Renal cortex interstitium (tissue), 15 donors: ENCODE measurements at places on chromosomes 5 and 9.

DNA sequence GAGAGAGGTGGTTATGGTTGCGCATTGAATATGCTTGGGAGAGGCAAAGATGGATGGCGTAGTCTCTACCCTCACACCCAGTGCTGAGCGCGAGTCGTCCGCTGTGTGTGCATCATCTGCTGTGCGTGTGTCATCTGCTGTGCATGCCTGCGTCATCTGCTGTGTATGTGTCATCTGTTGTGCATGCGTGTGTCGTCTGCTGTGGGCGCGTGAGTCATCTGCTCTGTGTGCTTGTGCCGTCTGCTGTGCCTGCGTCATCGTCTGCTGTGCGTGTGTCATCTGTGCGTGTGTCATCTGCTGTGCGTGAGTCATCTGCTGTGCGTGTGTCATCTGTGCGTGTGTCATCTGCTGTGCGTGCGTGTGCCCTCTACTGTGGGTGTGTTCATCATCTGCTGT, 68.0 kb upstream of the IRX4 start:
- no peak for DNase-seq

DNA sequence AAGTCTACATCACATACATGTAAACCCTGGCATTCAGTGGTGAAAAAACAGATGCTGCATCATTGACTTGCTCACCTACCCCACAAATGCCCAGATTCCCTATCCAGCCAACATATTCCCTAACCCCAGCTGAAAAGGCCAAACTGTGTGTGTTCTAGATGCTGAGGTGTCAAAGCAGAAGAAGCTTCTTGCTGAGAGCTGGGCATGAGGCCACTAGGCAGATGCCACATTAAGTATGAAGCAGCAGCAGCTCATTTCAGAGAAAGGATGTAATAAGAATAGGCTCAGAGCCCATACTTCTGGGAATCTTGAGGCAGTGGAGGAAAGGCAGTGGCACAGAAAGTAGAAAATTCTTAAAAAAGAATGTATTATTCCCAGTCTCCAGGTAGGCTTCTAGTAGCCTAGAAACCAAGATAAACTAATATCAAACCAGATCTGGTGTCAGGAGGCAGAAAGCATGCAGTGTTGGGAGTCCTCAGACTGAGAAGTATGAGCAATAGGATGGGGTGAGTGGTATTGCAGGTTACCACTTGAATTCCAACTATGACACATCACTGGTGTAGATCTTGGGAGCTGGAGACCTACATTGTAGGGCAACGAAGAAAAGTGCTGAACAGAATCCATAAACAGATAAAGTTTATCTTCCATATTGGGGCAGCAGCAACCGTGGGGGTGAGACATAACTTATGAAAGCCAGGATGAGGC, 71.9 kb upstream of the GRHPR start:
- DNase-seq = no peak

GRCh38 chr5:158560170-158560569, 539.5 kb downstream of the EBF1 start:
- DNase-seq = no peak

DNA sequence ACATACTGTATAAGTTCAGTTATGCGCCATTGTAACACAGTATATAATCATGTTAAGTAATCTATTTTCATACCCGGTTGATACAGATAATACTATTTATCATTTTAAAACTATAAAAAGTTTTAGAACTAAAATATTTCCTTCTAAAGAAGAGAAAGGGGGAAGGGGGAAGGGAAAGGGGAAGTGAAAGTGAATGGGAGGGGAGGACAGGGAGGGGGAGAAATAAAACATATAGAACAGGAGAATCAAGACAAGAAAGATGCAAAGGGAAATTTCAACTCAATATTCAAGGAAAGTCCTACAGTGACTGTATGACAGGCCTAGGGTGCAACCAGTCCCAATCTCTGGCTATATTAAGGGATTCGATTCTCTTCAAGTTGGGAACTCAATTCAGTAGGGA, 1278.8 kb downstream of the MAT2B start:
- DNase-seq = no peak

DNA sequence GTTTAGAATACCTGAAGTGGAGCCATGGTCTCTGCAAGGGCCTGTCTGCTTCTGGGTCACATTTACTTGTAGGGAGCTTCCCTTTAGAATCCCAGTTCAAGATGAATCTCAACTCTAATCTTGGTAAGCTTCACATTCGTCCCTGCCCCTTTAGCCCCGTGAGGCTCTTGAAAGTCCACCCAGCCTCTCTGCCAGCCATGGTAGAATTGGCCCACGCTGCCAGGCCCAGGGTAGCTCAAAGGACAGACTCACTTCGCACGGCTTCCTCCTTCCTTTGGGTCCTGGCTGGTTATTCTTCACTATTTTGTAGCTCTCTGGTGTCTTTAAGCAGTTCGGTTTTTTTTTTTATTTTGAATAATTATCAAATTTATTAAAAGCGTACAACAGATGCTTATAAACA, 28.6 kb upstream of the NKX2-5 start:
- no peak for DNase-seq

- DNase-seq = no peak
These were observed 150.6 kb downstream of the ADCY2 start for GRCh38 chr5:7546555-7546954.

DNA sequence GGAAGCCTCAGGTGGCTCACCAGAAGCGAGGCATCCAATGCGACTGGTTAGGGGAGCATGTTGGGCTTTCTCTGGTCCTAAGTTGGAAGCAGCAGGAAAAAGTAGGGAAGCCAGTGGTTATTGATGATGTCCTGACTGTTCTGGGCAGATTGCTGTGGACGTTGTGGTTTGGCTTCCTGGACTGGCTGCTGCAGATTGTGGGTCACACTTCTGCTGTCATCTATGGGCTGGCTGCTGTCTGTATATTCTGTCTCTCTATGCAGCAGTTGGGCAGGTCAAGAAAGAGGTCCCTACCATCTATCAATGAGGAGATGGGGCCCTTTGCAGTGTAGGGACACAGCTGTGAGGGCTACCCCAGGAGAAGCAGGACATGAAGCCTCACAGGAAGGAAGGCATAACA, 13.5 kb upstream of the MARCHF6 start:
- DNase-seq = no peak
